ENCODE measurements at places on chromosomes 1 and 21.

DNA sequence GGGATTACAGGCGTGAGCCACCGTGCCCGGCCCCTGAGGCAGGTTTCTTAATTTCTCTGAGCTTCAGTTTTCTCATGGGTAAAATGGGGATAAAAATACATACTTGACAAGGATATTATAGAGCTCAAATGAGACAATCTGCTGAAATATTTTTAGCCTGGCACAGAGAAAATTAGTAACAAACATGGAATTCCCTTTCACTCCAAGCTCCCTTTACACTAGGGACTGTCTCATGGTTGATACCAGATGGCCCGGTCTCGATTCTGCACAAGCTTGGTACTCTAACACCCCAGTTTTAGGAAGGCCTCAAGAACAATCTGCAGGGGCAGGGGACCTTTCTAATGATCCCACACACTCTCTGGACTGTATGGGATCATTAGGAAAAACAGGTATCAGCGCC is 671.7 kb downstream of the SMYD3 start:
- no peak for DNase-seq

DNA sequence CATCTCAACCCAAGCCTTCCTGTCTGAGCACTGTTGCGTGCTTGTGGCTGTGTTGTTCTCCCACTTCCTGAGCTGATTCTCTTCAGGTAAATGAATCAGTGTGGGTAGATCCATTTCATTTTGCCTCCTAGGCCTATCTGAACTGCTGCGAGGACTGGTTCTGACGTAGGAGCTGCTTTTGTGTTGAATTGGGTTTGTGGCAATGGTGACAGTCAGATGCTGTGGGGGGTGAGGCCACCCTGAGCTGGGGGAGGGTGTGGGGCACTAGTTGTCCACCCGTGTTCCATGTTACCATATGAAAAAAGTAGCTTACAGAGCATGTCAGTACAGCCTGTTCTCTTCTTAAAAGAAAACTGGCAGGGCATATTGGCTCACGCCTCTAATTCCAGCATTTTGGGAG is 81.5 kb downstream of the MRPS6 start:
- no peak for DNase-seq

DNA sequence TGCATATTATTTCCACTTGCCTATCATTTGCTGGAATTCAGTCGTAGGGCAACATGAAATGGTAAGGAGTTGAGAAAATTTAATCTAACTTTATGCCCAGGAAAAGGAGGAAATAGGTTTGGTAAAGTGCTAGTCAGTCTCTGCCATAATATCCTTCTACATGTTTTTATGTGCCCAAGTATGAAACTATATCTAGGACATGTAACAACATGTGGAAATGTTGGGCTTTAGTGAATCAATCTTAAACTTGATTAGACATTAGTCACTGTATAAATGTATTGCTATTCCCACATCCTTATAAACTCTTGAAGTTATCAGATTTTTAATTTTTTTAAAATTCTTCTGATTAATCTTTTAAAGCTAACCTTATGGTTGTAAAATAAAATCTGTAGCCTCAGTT is 204.7 kb upstream of the ZRANB2 start:
- no peak for DNase-seq

DNA sequence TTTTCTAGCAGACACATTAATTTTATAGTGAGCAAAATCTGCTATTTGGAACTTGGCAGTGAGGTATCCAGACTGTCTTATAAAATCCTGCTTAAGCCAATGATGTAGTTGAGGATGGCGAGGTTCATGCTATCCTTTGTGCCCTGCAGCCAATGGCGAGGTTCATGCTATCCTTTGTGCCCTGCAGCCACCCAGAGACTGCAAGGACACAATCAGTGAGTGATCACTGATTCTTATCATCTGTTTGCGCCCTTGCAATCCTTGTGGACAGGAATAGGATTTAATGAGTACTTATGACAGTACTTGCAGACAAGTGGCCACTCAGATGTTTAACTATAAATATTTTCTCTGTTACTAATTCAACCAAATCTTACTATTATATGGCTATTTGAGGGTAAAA is 112.6 kb downstream of the EIF4G3 start:
- no peak for DNase-seq

DNA sequence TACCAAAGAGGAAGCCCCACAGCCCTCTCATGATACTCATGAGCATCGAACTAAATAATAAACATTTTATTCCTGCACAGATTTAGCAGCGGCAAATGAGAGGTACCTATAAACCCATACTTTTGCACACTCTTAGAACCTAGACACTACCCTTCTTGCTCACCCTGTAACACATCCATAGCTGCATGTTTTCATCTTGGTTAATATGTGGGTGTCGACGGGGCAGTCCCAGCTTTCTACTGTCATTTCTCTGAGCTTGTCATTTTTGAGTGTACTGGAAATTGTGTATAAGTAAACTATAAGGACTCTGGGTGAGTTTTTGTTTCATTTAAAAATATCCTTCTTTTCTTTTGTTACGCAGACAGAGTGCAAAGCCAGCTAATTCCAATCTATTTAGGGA is 25.5 kb downstream of the OVGP1 start:
- DNase-seq, result no peak

DNA sequence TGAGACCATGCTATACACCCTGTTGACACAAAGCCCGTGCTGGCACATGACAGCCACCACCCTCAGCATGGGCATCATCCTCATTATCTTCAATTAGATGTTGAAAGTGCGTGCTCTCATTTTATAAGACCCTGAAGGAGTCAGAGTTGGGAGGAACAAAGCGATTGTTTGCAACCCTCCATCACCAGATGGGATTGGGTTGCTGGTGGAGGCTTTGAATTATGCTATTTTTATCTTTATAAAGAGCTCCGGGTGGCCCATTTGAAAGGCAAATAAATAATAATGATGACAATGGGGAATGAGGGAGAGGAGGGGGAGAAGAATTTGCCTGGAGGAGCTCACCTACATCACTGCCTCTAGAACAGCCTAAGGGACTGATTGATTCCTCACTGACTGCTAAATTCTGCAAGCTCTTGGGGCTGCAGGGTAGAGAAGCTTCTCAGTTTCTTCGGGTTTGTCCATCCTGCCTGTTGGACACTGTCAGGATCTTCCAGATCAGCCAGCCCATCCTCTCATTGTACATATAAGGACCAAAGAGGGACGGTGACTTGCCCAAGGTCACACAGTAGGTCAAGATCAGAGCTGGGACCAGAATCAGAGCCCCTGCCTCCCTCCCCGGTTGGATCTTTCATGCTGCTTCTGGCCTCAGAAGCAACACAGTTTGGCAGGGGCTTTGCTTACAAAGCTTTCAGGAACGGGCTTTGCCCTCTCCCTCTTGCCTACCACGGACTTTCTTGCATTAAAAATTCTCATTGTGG is 130.9 kb upstream of the ZBTB40 start:
- no peak for DNase-seq

- peak; percentile 50 for DNase-seq
These were observed 8.6 kb downstream of the MORN1 start for GRCh38 chr1:2382621-2383361.

- DNase-seq, result no peak
These were observed 52.7 kb upstream of the CXADR start for GRCh38 chr21:17460094-17460493.

- no peak for DNase-seq
These were observed 224.5 kb upstream of the NFIA start for GRCh38 chr1:60857851-60858250.

DNA sequence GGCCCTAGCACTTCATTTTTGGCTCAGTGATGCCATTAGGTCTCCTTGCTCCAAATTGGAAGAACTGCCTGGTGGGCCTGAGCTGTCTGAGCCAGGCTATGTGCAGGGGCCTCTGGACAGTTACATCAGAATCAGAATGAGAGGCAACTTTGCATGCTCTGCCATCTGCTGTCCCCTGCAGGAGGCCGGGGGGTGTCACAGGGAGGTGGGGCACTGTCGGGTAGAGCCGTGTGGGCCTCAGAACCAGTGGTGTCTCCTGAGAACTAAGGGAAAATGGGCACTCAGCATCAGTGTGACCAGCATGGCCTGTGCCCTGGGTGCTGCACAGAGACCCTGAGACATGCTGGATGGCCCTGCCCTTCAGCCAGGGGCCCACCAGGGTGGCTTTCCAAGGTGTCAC is 47.0 kb upstream of the COL6A1 start:
- DNase-seq, result no peak

- no peak for DNase-seq
These were observed 47.2 kb upstream of the RASAL2 start for GRCh38 chr1:178046591-178047270.

GRCh38 chr1:65691152-65691900 is 101.4 kb upstream of the PDE4B start:
- no peak for DNase-seq

DNA sequence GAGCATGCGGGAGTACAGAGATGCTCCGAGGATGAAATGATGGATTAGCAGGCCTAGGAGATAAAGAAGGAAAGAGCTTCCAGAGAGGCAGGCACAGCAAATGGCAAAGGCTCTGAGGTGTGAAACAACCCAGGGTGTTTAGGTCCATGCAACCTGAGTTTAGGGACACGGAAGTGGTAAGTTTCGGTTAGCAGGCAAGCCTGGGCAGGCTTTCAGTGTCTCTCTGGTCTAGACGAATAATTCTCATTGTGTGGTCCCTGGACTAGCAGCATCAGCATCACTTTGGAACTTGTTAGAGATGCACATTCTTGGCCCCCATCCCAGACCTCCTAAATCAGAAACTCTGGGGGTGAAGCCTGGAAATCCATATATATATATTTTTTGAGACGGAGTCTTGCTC is 18.6 kb downstream of the NKAIN1 start:
- no peak for DNase-seq

GRCh38 chr1:50421366-50421748 is 1.9 kb downstream of the DMRTA2 start:
- no peak for DNase-seq

DNA sequence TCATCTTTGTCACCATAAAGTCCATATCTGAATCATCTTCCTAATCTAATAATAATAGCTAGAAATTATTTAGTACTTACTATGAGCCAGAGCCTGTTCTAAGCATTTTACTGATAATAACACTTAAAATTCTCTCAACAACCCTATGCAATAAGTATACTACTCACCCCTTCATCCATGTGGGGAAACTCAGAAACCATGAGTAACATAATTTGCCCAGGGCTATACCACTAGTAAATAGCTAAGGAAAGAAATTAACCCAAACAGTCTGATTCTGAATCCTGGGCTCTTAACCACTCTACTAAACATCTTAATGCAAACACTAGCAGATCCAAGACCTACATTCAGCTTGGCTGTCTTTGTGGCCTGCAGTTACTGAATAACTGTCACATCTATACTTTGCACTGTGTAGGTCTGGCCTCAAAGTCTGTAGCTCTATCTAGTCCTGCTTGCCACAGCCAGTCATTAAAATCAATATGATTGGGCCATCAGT is 394.8 kb upstream of the ESRRG start:
- no peak for DNase-seq

DNA sequence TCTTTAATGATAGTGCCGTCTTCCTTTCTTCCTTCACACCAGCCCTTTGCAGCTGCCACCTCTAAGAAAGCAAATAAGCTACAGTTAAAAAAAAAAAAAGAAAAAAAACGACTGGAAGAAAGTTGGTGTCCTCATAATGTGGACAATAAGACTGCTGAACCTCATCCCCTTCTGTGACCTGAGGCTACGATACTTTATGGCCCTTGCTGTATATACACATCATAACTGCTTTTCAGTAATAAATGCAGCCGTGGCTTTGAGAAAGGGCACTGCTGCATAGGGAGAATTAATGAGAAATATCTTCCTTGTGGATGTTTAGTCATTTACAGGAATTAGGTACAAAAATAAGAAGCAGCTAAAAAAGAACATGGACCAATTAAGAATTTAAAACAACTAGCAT is 333.8 kb upstream of the ADGRL2 start:
- no peak for DNase-seq

GRCh38 chr1:198467907-198468306 is 72.6 kb downstream of the ATP6V1G3 start:
- no peak for DNase-seq

DNA sequence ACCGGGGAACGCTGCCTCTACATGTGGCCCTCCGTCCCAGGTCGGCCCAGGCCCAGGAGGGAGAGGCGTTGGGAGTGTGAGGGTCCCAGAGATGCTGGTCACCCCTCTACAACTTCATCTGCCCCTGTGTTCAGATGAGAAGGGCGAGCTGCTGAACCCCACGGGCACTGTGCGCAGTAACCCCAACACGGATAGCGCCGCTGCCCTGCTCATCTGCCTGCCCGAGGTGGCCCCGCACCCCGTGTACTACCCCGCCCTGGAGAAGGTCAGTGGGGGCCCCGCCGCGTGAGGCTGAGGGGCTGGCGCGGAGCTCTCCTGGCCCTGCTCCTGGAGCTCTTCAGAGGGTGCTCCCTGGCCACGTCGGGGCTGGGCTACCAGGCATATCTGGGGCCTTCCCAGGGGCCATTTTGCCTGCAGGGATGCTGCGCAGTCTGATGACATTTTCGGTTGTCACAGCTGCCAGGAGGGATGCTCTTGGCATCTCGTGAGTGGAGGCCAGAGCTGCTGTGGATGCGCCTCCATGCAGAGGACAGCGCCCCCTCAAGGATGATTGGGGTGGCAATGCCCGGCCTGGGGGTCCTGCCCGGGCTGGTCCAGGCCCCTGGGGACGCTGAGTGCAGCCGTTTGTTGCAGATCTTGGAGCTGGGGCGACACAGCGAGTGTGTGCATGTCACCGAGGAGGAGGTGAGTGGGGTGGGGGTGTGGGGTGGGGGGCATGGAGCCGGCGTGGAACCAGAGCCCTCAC is 68.6 kb downstream of the PIK3CD start:
- no peak for DNase-seq

DNA sequence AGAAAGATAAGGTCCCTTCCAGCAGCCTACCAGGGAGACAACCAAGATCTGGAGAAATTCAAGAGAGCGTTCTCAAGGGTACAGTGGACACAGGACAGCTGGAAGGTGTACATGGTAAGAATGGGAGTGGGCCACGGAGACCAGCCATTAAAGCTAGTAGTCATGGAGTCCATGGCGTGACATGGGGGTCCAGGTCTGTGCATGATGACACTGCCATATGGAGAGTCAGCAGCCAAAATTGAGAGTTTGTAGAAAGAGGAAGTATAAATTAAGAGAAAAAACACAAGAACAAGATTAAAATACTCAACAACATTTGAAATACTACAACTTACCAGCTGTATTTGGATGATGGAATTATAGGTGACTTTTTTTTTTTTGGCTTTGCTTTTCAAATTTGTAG is 7.9 kb upstream of the LORICRIN start:
- no peak for DNase-seq

Measured in CD8-positive, alpha-beta memory T cell (primary cell).